ENCODE measurements at places on chromosomes 16 and 17.

GRCh38 chr16:69831212-69832123 lies 69.3 kb downstream of the WWP2 start:
- no peak for DNase-seq

- DNase-seq, result no peak
These were observed 67.6 kb downstream of the TBC1D16 start for GRCh38 chr17:79968116-79968515.

- no peak for DNase-seq
These were observed 19.7 kb downstream of the RBL2 start for GRCh38 chr16:53453928-53454327.

DNA sequence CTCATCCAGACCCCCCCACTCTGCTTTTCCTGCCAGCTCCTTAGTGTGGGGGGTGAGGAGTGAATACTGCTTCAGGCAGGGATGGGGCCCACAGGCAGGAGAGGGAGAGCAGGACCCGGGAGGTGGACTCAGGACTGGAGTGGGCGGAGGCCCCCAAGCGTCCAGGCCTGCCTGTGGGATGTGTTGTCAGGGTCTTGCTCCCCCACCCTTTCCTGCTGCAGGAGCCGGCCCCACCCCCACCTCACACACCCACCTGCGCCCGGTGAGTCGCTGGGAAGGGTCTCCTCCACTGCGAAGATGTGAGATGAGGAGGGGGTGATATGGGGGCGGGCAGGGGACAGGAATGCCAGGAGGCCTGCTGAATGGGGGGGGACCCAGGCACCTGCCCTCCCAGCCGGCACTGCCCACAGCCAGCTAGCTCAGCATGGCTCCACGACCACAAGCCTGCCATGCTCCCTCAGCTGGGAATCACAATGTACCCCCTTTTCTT lies 1.1 kb downstream of the FAM171A2 start:
- no peak for DNase-seq

DNA sequence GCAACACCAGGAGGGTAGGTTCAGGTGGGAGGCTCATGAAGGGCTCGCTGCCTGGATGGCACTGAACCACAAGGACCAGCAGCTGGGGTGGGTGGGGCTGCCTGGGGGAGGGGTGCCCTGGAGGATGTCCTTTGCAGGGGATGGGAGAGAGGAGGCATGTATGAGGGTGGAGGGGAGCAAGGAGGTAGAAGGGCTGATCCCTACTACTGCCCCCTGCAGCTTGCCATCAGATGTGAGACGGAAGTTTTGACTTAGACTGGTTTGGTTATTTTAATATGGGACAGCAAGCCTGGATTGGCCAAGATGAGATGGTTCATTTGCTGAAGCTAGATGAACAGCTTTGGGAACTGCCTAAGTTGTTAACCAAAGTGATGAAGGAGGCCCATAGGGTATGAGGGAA lies 115.9 kb downstream of the SEC14L1 start:
- DNase-seq, result no peak

- no peak for DNase-seq
These were observed 77.0 kb downstream of the HS3ST2 start for GRCh38 chr16:22890976-22891375.

DNA sequence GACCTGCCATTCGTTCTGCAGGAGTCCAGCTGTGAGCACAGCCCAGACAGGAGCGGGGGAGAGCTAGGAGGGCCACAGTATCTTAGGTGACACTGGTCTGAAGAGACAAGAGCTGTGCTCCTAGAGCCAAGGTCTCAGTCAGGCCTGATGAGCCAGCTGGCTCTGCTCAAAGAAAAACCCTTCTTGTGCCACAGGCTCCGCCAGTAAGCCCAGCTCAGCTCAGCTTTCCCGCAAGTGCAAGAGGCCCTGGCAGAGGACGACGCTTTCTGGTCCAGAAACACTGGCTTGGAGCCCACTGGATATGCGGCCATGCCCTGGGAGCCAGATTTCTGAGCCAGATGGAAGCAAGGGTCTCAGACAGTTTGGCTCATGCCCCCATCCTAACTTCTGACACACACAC lies 23.9 kb downstream of the PEMT start:
- DNase-seq, result no peak

- no peak for DNase-seq
These were observed 16.7 kb downstream of the WSB1 start for GRCh38 chr17:27310565-27311110.

DNA sequence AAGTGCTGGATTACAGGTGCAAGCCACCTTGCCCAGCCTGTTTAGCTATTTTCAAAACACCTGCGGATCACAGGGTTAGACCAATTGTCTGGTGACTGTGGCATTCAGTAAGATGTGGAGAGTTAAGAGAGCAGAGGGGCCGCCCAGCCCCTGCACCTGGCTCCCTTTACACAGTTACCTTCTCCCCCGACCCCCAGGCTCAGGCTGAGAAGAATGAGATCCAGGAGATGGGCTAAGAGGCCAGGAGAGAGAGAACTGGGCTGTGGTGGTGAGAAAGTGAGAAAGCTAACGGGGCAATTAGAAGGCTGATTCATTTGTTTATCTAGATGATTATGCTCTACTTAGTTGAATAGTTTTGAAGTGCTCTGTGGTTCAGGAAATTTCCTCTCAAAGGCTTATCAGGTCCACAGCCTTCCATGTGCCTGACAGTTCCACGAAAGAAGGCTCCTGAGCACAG lies 67.8 kb upstream of the AXIN2 start:
- DNase-seq, result no peak

DNA sequence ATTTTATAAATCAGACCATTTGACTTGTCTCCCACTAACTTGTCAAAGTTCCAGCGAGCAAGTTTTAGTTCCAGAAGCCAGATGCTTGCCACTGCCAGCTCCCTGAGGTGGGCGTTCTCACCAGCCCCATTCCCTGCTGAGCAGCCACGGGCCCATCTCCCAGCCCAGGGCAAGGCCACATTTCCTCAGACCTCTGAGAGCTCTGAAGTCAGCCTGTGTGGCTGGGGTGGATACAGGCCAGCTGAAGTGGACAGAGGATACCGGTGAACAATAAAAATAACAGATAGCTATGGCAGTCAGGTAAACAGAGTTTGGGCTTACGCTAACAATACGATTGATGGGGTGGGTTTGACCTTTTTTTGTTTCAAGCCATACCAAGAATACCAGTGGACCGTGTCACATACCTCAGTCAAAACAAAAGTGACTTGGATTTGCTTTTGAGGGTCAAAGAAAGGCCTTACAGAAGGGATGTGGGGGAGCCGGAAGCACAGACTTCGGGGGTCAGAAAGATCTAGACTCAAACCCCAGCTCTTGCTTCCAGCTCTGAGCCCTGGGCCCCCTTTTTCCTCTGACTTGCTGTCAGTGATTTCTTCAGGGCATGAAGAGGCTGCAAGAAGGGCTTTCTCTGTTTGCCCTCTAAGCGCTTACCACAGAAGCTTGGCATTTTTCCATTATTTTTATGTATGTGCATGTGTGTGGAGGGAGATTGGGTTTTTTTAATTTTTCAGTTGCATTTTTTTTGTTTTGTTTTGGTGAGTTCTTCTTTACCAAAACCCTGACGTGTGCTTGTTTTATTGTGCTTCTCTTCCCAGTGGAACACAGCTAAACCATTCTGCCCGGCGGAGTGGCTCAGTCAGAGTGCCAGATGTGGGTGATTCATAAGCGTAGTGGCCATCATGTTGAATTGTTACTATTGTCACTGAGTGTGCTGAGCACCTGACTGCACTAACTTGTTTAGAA lies 109.9 kb downstream of the GNAO1 start:
- no peak for DNase-seq

DNA sequence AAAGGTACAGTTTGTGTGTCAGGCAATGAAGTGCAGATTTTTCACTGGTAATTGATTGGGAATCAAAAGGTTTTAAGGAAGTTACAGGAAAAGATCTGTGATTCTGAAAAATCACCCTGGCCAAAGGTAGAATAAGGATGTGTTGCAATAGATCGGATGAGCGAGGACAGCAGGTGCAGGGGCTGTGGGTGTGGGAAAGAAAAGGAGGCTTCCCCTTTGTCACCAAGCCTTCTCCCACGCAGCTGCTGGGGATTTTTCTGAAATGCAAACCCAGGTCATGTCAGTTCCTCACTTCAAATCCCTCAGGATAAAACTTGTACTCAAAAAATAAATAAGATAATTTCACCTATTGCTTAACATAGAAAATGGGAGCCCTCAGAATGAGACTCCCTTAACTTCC lies 47.9 kb upstream of the ARHGAP17 start:
- DNase-seq, result no peak

- no peak for DNase-seq
These were observed 3.7 kb downstream of the CDH1 start for GRCh38 chr16:68740628-68741346.

GRCh38 chr16:78609402-78610274 lies 510.2 kb downstream of the WWOX start:
- DNase-seq, result no peak

DNA sequence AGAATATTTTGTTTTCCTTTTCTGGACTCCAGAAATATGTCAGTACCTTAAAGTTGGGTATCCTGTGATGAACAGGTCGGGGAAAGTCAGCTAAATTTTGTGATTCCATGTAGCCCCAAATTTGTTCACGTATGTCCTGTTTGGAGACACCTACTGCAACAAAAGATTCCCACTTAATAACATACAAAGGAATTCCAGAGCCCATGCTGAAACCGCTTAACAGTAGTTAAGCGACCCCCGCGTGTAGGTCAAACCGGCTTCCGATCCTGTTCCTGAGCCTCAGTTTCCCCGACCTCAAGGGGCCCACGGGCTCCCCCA lies 477 bp downstream of the MTHFSD start:
- DNase-seq, result no peak

DNA sequence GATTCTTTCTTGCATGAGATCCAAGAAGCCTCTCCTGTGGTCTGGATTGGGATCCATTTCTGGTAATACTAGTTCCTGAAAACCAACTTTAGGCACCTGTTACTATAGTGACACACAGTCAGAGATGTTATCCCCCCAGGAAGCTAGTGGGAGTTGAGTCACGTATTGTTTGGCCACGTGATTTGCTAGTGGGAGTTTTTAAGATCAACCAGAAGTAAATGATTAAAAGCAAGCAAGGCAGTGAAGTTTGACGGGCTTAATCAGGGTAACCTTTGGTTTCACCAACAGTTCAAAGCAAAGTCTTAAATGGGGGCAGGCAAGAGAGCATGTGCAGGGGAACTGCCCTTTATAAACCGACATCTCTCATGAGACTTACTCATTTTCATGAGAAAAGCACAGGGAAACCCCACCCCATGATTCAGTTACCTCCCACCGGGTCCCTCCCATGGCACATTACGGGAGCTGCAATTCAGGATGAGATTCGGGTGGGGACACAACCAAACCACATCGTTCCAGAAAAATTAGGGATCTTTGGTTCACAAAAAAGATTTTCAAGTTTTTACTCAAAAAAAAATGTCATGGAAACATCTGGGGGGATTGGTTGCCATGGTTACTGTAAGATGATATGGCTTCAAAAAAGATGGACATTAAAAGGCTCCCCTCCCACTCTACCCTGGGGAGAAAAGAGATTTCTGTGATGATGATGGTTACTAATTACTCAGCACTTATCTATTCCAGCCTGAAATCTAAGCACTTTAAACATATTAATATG lies 483.1 kb upstream of the ERCC4 start:
- no peak for DNase-seq

DNA sequence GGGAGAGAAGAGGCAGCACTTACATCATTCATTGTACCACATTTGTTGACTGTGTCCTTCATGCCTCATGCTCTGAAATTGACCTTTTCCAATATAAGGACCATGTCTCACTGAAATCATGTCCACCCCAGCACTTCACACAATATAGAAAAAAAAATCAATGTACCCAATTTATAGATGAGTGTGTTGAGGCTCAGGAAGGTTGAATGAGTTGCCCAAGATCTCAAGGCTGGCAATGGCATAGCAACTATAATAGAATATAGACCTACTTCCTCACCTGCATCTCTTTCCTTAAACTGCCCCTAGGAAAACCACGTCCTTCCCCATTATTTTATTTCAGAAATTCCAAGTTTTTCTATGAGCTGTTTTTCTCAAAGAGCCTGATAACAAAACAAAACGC lies 912 bp upstream of the VAT1L start:
- no peak for DNase-seq

GRCh38 chr17:80380555-80381002 lies 34.4 kb upstream of the ENDOV start:
- DNase-seq, result no peak

DNA sequence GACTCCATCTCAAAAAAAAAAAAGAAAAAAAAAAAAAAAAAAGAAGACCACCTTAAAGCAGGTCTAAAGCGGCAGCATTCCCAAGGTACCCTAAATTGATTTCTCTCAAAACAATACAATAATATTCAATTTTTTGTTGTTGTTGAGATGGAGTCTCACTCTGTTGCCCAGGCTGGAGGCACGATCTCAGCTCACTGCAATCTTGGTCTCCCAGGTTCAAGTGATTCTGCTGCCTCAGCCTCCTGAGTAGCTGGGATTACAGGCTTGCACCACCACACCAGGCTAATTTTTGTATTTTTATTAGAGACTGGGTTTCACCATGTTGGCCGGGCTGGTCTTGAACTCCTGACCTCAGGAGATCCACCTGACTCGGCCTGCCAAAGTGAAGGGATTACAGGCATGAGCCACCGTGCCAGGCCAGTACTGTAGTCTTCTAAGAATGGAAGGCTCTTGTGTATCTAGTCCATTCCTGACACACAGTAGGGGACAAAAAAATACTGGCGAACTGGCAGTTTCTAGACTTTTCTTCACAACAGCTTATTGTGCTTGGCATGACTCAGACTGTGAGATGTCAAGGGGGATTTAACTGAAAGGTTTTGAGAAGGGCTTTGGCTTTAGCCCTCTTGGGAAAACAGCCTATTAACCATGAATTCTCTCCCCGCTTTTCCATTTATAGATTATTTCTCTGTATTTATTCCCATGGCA lies 17.3 kb downstream of the CDR2 start:
- DNase-seq, result no peak

DNA sequence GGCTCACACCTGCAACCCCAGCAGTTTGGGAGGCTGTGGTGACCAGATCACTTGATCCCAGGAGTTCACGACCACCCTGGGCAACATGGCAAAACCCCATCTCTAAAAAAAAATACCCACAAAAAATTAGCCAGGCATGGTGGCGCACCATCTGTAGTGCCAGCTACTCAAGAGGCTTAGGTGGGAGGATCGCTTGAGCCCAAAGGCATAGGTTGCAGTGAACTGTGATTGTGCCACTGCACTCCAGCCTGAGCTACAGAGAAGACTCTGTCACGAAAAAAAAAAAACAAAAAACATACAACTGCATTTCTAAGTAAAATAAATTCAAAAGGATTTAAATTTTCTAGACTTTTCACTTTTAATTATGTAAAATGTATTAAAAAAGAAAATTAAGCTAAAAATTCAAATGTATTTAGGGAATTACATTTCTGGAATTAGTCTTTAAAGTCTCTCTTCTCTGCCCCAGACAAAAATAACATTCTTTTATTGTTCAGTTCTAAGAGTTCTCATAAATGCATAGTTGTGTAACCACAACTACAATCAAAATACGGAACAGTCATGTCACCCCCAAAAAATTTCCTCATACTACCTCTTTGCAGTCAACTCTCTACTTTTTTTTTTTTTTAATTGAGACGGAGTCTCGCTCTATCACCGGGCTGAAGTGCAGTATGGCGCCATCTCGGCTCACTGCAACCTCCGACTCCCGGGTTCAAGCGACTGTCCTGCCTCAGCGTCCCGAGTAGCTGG lies 14.1 kb downstream of the FAM222B start:
- DNase-seq, result no peak

- DNase-seq, result no peak
These were observed 25.5 kb downstream of the KDM8 start for GRCh38 chr16:27228621-27229501.

GRCh38 chr17:2048805-2049204 lies 6.1 kb upstream of the HIC1 start:
- DNase-seq, result no peak

Measured in HS-27A (cell line).